ENCODE measurements at places on chromosomes 12 and 14. TPM values are rescaled to one million over a fixed set of nuclear protein-coding genes. Genes with fewer than 3 reads are reported as not detected.

DNA sequence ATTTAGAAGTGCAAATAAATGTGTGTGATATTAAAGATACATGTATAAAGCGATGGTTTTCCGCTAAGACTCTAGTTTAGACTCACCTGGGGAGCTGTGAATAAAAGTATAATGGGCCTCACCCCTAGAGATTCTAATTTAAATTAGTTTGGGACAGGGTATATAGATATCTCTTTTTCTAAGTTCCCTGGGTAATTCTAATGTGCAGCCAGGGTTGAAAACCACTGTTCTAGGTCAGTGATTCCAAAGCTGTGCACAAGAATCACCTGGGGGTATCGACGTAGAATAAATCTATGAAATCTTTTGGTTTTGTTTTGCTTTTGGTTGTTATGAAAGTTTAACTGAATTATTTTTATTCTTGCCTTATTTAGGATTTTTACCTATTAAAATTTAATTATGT is 302.1 kb downstream of the KCNH5 start:
- H3K4me1 ChIP-seq: no peaks in the 10 kb centered on the region
- DNase-seq: no peak
- H3K27me3 ChIP-seq: no peaks in the 10 kb centered on the region
- no peak overlapping the region for H3K27ac ChIP-seq

GRCh38 chr12:104426926-104427546 is 29.7 kb upstream of the CHST11 start:
- H3K36me3 ChIP-seq: no peaks in the 10 kb centered on the region
- no peaks in the 10 kb centered on the region for H3K4me1 ChIP-seq
- no peaks in the 10 kb centered on the region for H3K27me3 ChIP-seq
- DNase-seq: no peak

GRCh38 chr14:88688386-88688785 is 104.4 kb downstream of the EML5 start:
- no peak overlapping the region for H3K4me3 ChIP-seq
- no peaks in the 10 kb centered on the region for H3K27me3 ChIP-seq
- no peak overlapping the region for H3K27ac ChIP-seq
- H3K4me1 ChIP-seq: no peaks in the 10 kb centered on the region
- DNase-seq: no peak

DNA sequence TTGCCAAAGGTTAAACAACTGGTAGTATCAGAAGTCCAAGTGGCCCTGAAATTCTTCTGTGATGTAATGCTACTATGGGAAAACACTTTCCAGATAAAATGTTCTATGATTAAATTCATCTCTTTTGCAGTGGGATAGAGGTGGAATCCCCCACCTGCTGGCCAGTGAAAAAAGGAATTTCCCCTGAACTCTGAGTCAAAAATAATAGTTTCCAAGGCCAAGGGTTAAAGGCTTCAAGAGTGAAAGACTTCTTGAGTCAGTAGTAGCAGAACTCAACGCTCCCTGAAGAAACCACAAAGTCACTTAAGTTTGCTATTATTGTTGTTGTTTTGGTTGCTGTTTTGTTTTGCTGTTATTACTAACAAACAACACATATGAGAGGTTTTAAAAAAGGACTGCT is 330.8 kb downstream of the SOX5 start:
- no peak overlapping the region for H3K27ac ChIP-seq
- H3K36me3 ChIP-seq: no peaks in the 10 kb centered on the region
- no peaks in the 10 kb centered on the region for H3K27me3 ChIP-seq

The TAS2R8 gene
- total RNA-seq: not detected

- no peak for DNase-seq
- no peaks in the 10 kb centered on the region for H3K27me3 ChIP-seq
- H3K4me1 ChIP-seq: peaks cover 5% of the 10 kb centered on the region
- H3K4me3 ChIP-seq: no peak overlapping the region
Observed at GRCh38 chr14:71143381-71144290, 236.4 kb downstream of the PCNX1 start.

DNA sequence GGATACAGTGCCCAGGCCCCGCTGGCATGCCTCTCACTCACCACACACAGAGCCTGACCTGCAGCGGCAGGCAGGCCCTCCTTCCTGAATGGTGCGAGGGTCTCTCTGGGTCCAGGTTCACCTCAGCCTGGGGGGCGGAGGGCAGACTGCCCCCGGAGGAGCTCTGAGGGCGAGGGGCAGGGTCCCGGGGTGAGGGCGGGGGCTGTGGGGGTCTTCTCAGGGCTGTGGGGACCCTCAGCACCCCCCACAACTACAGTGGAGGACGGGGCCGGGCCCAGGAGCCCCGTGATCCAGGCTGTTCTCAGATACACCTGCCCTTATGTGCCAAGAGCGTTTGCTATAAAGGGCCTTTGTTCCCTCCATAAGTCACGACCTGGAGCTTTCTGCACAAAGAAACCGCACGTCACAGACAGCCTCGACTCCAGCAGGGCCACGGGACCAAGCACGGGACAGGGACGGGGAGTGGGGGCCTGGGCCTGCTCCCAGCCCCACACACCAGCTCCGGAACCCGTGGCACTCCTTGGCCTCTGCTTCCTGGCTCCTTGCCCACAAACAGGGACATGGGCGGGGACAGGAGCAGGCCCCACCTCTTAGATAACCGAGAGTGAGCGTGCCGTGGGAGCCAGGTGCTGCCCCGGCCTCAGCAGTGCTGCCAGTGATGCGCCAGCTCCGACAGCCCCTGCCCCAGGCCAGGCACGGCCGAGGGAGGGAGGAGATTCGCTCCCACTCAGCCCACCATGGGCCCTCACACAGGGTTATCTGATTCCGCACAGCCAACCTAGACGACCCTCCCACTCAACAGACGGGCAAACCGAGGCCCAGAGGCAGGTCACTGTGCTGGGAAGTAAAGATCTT is 101.9 kb downstream of the RFLNA start:
- DNase-seq: peak; percentile 79
- peaks cover 53% of the 10 kb centered on the region for H3K36me3 ChIP-seq
- no peak overlapping the region for H3K4me3 ChIP-seq
- H3K27ac ChIP-seq: peak overlapping the region; percentile 98
- peaks cover 88% of the 10 kb centered on the region for H3K4me1 ChIP-seq

The CLEC2A gene
- not detected for total RNA-seq

DNA sequence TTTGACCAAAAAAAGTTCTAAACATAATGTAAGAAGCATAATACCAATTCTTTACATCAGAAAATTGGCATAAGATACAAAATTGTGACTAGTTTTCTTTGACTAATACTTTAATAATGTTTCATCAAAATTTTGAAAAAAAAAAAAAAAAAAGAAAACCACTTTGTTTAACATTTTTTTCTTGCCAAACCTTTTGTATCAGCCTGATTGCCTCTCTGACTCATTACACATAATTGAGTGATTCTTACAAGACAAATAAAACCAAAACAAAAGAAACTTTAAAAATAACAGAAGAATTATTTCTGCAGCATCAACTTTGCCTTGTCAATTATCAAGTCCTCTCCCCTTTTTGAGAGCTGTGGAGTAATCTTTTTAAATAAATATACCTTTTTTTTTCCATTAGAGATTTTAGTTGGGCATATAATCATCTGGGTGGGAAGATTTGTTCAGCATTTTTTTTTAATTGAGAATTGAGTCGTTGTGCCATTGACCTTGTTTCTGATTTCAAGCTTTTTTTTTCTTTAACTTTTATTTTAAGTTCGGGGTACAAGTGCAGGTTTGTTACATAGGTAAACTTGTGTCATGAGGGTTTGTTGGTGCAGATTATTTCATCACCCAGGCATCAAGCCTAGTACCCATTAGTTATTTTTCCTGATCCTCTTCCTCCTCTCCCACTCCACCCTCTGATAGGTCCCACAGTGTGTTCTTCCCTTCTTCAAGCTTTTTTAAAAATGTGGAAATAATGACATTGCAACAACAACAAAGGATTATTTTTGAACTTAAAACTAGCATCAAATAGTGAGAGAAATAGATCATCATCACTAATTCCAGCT is 45.8 kb upstream of the HMGA2 start:
- no peaks in the 10 kb centered on the region for H3K36me3 ChIP-seq
- H3K27ac ChIP-seq: no peak overlapping the region
- DNase-seq: no peak
- H3K27me3 ChIP-seq: peaks cover 18% of the 10 kb centered on the region
- no peak overlapping the region for H3K4me3 ChIP-seq
- no peaks in the 10 kb centered on the region for H3K4me1 ChIP-seq

GRCh38 chr12:14700935-14701334 is 4.5 kb upstream of the GUCY2C start:
- no peaks in the 10 kb centered on the region for H3K36me3 ChIP-seq
- no peaks in the 10 kb centered on the region for H3K4me1 ChIP-seq

The NABP2 gene
- total RNA-seq: 20.3 TPM

DNA sequence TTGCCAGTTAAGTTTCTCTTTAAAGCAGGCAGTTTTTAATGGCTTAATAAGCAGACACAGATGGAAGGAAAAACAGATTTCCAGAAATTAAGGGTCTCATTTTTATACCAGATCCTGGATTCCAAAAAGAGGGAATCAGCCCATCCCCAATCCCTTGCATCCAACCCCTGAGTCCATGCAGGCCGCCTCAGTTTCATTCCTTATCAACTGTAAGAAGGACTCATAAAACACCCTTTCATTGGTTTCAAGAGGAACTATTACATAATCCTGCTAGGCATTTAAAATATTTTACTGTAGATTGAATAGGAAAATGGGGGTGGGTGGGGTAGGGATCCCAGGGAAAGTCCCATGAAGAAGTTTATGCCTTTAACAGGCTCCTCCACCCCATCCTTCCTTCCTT is 9.4 kb downstream of the CCDC184 start:
- peaks cover 12% of the 10 kb centered on the region for H3K4me1 ChIP-seq
- no peaks in the 10 kb centered on the region for H3K36me3 ChIP-seq
- no peaks in the 10 kb centered on the region for H3K27me3 ChIP-seq

GRCh38 chr12:132584429-132584828 is 26.0 kb downstream of the LRCOL1 start:
- no peak overlapping the region for H3K27ac ChIP-seq
- H3K27me3 ChIP-seq: no peaks in the 10 kb centered on the region
- H3K36me3 ChIP-seq: peaks cover 21% of the 10 kb centered on the region
- H3K4me1 ChIP-seq: peaks cover 4% of the 10 kb centered on the region
- DNase-seq: no peak

The RTL1 gene
- total RNA-seq: not detected

GRCh38 chr14:22887990-22888378 is 5.0 kb downstream of the REM2 start:
- H3K4me3 ChIP-seq: peak overlapping the region; percentile 72
- peaks cover 19% of the 10 kb centered on the region for H3K27me3 ChIP-seq
- H3K27ac ChIP-seq: no peak overlapping the region
- H3K4me1 ChIP-seq: peaks cover 20% of the 10 kb centered on the region

- H3K27ac ChIP-seq: no peak overlapping the region
- no peaks in the 10 kb centered on the region for H3K36me3 ChIP-seq
- H3K4me3 ChIP-seq: no peak overlapping the region
- H3K27me3 ChIP-seq: no peaks in the 10 kb centered on the region
Observed at GRCh38 chr12:103333676-103334075, 162.1 kb downstream of the C12orf42 start.

- no peak for DNase-seq
- H3K4me3 ChIP-seq: no peak overlapping the region
- H3K4me1 ChIP-seq: no peaks in the 10 kb centered on the region
- no peaks in the 10 kb centered on the region for H3K27me3 ChIP-seq
Observed at GRCh38 chr14:105576525-105577088, 50.2 kb downstream of the TMEM121 start.

The TBC1D30 gene
- total RNA-seq: 0.77 TPM

The SIRT4 gene
- total RNA-seq: 6.5 TPM

The SLCO1B1 gene
- not detected for total RNA-seq

DNA sequence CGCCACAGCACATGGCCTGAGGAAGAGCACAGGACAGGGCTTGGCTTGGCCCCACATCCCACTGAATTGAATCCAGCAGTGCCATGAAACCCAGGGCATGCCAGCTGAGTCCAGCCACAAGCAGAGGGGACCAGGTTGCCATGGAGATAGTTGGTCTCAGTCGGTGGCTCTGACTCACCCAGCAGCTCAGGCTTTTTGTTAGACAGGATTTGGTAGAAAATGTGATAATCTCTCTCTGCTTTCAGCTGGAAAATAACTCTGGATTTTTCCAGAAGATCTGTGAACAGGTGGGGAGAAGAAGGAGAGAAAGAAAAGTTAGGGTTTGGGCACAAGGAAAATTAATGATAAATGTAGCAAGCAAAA is 4.8 kb downstream of the MYH7 start:
- no peak overlapping the region for H3K4me3 ChIP-seq
- DNase-seq: no peak
- H3K36me3 ChIP-seq: peaks cover 59% of the 10 kb centered on the region
- no peaks in the 10 kb centered on the region for H3K27me3 ChIP-seq
- H3K27ac ChIP-seq: no peak overlapping the region

The LALBA gene
- not detected for total RNA-seq

DNA sequence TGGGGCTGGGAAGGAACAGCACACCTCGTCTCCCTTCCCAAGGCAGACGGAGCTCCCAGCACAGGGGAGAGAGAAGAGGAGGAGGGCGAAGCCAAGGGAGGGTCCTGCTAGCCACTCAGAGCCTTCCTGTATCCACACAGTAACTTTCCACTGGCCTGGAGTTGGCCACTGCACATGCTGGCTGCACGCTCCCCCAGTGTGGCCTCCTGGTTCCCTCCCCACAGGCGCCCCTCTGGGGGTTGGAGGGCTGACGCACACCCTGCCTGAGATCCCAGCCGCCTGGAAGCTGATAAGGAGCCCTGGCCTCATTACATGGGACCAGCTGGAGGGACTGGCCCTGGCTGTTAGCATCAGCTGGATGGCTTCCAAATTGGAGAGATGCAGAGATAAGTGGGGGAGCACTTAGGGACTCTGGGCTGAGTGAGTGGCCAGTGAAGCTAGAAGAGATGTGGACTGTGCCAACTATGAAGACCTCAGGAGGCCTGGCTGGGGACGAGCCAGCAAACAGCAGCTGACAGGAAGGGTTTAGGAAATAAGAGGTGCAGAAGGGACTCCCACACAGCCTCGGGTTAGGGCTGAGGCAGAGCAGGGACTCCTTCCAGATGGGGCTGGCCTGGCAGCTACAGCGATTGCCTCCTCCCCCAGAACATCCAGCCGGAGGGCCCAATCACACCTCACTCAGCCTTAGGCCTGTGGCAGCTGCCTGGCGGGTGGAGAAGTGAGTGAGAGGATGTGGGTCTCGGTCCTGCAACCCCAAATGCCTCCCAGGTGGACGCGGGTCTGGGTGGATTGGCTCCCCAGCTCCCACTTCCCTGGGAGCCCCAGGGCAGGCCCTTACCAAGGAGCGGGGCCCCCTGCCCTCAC is 26.3 kb upstream of the BCDIN3D start:
- peaks cover 20% of the 10 kb centered on the region for H3K27me3 ChIP-seq
- peaks cover 51% of the 10 kb centered on the region for H3K4me1 ChIP-seq
- peak overlapping the region; percentile 82 for H3K27ac ChIP-seq
- DNase-seq: peak; percentile 92

The CIROP gene
- total RNA-seq: not detected

GRCh38 chr14:106129274-106129673 is 602.9 kb downstream of the TMEM121 start:
- no peak overlapping the region for H3K4me3 ChIP-seq
- no peaks in the 10 kb centered on the region for H3K36me3 ChIP-seq
- DNase-seq: no peak

The CLEC4A gene
- total RNA-seq: 1.5 TPM

GRCh38 chr12:12178559-12178958 is 88.3 kb downstream of the LRP6 start:
- H3K27me3 ChIP-seq: no peaks in the 10 kb centered on the region
- no peak for DNase-seq
- no peak overlapping the region for H3K27ac ChIP-seq

- no peak overlapping the region for H3K27ac ChIP-seq
- no peak for DNase-seq
- no peaks in the 10 kb centered on the region for H3K4me1 ChIP-seq
Observed at GRCh38 chr14:53516261-53516774, 363.2 kb upstream of the DDHD1 start.

GRCh38 chr12:69610729-69611128 is at the start of gene LRRC10:
Gene LRRC10 (minus strand): TSS chr12:69610907. CDS start chr12:69610838, 69 bp downstream.
- no peaks in the 10 kb centered on the region for H3K36me3 ChIP-seq
- no peaks in the 10 kb centered on the region for H3K27me3 ChIP-seq
- DNase-seq: peak; percentile 56
